CD4-positive, alpha-beta T cell (primary cell): ENCODE measurements at places on chromosomes 7 and 10.
A peak's percentile ranks its signal among the peaks of the same experiment; 100 is the strongest.

DNA sequence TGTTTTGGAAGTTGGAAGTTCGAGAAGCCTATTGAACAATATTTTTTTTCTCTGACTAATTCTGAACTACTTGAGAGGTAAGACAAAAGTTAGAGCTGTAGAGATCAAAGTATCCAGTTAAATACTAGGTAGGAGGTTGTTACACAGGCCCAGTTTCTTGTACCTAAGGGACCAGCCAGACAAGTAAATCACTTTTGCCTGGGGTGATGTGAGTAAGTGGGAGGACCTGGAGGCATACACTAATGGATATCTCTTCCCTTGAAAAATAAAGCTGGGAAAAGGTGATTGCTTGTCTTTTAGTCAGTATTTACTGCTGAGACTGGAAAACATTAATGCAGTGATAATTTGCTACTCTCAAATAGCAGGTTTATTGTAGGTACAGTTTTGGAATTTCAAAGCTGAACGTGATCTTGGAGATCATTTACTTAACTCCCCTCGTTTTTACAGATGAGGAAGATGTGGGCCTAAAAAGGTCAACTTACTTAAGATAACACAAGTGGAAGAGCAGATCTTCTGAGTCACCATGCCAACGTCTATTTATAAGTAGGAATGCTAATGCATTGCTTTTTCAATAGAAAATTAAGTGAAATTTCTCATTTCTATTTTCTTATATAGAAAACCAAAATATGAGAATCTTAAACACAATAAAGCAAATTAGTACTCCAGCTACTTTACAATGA is 181.3 kb downstream of the PPP1R9A start:
- no peak for DNase-seq

- no peak for DNase-seq
Observed at GRCh38 chr10:113247050-113247449, 297.0 kb downstream of the TCF7L2 start.

GRCh38 chr10:71569775-71570588 is 149.6 kb downstream of the C10orf105 start:
- DNase-seq = peak; percentile 78

GRCh38 chr10:129773359-129773990 is 190.6 kb downstream of the EBF3 start:
- no peak for DNase-seq

DNA sequence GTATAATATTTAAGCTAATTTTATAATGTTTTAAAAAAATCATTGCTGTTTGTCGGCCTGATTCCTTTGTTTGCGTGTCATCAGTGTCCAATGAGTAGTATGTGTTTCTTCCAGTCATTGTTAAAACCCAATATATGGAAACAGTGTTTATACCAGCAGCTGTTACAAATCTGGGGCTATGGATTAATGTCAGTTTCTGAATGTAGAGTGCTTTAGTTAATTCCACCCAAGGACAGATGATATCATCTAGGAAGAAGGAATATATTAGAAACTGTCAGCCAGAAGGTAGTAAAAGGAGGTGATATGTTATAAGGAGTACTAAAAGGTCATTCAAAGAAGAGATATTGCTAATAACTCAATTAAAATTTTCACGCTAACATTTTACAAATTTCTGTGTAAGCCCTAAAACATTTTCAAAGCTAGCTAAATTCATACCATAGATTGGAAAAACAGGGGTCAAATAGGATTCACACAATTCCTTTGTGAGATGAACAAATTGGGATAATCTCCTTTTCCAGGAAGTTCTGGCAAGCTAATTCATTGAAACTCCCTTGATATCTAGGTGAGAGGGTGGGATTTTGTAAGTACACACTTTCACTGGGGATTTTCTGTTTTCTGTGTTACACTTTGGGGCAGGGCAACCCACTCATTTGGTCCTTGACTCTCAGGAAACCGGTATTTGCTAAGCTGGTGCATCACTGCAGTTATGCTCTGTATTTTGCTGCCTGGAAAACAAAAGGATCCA is 448.8 kb downstream of the LRMDA start:
- DNase-seq = no peak

- no peak for DNase-seq
Observed at GRCh38 chr7:14381306-14381705, 391.8 kb upstream of the ETV1 start.

DNA sequence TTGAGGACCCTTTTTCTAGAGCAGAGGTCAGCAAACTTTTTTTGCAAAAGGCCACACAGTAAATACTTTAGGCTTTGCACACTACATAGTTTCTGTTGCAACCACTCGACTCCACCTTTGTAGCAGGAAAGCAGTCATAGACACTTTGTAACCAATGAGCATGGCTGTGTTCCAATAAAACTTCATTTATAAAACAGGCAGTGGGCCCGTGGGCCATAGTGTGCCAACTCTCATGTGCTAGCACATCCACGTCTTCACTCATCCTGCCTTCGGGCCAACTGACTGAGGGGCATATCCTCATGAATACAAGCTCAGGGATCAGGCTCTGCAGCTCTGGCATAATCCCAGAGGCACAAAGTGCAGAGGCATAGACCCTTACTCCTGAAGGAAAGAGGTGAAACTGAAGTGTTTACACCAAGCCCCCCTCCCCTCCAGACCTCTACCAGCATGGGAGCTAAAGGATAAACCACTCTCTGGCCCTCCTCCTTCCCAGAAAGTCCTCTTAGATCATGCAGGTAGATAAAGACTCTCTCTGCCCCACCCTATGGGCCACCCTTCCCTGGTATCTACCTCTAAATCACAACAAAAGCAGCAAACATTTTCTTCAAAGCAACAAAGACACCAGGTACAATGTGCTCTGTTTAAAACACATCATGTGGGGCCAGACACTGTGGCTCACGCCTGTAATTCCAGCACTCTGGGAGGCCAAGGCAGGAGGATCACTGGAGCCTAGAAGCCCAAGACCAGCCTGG is 71.0 kb downstream of the DLG5 start:
- DNase-seq = no peak

GRCh38 chr10:91788527-91788926 is 9.7 kb upstream of the TNKS2 start:
- DNase-seq = no peak

DNA sequence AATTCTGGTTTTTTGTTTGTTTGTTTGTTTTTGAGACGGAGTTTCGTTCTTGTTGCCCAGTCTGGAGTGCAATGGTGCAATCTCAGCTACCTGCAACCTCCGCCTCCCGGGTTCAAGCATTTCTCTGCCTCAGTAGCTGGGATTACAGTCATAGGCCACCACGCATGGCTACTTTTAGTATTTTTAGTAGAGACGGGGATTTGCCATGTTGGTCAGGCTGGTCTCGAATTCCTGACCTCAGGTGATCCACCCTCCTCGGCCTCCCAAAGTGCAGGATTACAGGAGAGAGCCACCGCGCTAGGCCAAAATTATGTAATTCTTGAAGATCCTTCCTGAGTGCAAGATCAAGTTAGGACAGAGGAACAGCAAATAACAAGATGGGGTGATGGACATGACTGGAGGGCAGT is 719 bp downstream of the ZNF33B start:
- no peak for DNase-seq

- no peak for DNase-seq
Observed at GRCh38 chr7:19971956-19972355, 198.5 kb upstream of the TMEM196 start.

DNA sequence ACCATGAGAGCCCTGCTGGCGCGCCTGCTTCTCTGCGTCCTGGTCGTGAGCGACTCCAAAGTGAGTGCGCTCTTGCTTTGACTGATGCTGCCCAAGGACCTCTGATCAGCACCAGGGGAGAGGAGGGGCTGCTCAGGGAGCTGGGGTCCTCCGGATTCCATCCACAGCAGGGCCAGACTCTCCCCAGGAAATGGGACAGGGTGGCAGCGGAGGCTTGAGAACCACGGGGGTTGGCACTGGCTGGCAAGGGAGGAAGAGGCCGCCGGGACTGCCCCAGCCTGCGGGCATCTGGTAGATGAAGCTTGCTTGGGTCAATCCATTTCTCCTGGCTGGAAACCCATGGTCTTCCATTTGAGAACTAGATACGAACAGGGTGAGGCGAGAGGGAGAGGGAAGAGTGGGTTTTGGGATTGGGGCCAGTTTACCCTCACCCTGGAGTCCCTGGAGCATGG is 647 bp downstream of the PLAU start:
- DNase-seq = no peak

DNA sequence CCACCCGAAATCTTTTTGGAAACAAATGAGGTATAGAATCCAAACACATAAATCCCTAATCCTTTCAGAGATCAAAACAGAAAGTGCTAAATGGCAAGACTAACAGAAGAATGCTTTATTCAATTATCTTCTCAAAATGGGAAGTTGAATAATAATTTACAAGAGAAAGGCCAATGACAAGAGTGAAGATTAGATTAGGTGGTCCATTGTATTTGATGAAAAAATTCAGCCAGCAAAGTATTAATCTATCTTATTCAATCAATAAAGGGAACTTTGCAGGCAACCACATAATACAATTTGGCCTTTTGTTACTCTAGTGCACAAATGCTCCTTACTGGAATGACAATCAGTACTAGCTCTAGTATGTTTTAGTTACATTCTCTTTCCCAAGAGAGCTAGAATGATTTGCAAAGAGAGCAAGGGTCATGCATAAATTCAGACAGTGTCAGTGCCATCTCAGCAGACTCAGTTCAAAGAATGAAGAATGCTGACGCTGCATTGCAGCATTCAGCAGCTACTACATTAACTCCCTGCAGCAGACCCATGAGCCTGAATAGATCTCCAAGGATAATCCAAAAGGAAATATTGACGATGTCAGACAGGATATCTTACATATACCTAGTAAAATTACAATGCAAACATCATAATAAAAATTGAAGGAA is 131.8 kb downstream of the ANK3 start:
- DNase-seq = no peak

GRCh38 chr10:30915146-30915545 is 116.5 kb downstream of the ZNF438 start:
- DNase-seq = no peak

DNA sequence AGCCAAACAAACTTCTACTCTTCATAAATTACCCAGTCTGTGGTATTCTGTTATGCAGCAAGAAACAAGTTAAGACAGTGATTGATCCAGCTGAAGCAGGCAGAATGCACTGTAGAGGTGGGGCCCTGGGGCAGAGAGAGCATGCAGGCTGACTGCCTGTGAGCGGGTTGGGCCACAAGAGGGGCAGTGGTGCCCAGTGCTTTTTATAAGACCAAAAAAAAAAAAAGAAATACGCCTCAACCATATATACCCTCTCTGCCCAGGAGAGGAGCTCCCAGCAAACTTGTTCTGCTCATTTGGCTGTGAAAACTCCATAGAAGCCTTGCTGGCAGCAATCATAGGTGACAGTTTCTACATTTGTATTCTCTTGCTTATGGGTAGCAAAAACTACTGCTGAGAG is 104.7 kb downstream of the SORBS1 start:
- DNase-seq = no peak

- DNase-seq = no peak
Observed at GRCh38 chr7:44438816-44439215, 51.6 kb downstream of the NUDCD3 start.

- no peak for DNase-seq
Observed at GRCh38 chr7:79352323-79352722, 101.1 kb downstream of the MAGI2 start.

- no peak for DNase-seq
Observed at GRCh38 chr7:133857376-133858119, 269.6 kb upstream of the LRGUK start.

DNA sequence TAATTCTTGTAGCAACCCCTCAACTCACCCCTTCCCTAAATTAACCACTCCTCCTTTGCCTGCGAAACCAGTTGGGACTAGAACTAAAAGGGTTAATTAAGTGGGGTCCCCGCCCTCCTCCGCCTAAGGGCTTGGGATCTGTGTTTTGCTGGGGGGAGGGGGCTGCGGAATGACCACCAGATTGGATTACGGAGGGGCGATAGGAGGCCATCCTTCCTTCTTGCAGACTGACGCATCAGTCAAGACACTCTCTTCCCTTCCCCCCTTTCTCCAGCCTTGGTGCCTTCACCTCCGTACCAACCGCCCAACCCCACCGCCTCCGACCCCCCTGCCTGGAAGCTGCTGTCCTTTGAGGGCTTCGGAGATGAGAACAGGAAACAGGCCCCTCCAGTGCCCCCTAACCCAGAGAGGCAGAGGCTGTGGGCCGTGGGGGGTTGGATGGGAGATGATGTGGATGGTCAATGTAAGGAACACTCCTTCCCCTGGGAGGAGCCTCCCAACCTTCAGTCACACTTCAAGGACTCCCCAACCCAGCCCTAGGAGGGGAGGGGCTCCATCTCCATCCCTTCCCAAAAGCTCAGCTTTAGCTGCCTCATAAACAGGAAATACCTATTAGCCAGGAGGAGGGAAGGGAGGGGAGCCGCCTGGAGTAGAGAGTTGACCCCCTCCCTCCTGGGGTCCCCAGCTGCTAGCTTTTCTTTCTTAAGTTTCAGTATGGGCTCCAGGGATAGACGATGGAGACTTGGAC is 997 bp upstream of the LDB1 start:
- DNase-seq = peak; percentile 36

DNA sequence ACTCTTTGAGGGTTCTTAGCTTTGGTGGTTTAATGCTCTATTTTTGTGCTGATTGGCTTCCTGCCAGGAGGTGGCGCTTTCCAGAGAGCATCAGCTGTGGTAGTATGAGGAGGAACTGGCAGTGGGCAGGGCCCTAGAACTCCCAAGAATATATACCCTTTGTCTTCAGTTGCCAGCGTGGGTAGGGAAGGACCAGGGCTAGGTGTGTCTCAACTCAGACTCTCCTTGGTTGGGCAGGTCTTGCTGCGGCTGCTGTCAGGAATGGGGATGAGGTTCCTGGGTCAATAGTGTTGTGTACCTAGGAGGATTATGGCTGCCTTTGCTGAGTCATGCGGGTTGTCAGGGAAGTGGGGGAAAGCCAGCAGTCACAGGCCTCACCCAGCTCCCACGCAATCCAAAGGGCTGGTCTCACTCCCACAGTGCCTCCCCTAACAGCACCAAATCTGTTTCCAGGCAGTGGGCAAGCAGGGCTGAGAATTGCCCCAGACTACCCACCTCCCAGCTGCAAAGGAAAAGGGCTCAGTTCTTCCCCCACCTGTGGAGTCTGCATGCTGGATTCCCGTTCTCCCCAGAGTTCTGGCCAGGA is 191.5 kb downstream of the PHTF2 start:
- DNase-seq = peak; percentile 13

GRCh38 chr7:37765872-37766525 is 82.4 kb upstream of the NME8 start:
- DNase-seq = peak; percentile 60

- no peak for DNase-seq
Observed at GRCh38 chr7:73520673-73521635, 1.1 kb downstream of the BAZ1B start.

- DNase-seq = no peak
Observed at GRCh38 chr7:139094596-139094995, 14.9 kb downstream of the ZC3HAV1 start.

DNA sequence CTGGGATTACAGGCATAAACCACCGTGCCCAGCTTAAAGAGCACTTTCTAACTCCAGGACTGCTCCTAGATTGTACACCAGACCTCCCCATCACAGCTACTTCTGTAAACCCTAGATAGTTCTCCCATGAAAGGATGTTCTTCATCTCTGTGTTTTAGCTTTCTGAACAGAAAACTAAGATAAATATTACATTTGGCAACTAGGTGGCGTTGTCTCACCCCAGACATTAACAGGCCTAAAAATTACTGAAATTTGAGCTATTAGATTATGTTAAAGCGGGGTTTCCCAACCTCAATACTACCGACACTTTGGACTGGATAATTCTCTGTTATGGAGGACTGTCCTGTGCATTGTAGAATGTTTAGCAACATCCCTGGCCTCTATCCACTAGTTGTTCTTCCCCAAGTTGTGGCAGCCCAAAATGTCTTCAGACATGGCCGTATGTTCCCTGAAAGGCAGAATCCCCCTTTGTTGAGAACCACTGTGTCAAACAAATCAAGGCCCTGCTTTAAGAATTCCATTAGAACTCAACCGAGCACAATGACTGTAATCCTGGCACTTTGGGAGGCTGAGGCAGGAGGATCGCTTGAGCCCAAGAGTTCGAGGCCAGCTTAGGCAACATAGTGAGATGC is 19.1 kb downstream of the ATOH7 start:
- DNase-seq = no peak
